ENCODE measurements at places on chromosomes 16 and 17. TPM values are rescaled to one million over a fixed set of nuclear protein-coding genes. Genes with fewer than 3 reads are reported as not detected.

Gene ACSM3
- 0.34 TPM for total RNA-seq

Gene FGF11
- total RNA-seq, result 10.2 TPM

Gene TBC1D3I
- not detected for total RNA-seq

Gene SMIM36
- not detected for total RNA-seq

Gene KRTAP3-1
- total RNA-seq, result not detected

Gene PTX4
- not detected for total RNA-seq

Gene CDH13
- 29.5 TPM for total RNA-seq

All from psoas muscle (tissue), 8 donors.